ENCODE measurements at places on chromosomes 2 and 18.

DNA sequence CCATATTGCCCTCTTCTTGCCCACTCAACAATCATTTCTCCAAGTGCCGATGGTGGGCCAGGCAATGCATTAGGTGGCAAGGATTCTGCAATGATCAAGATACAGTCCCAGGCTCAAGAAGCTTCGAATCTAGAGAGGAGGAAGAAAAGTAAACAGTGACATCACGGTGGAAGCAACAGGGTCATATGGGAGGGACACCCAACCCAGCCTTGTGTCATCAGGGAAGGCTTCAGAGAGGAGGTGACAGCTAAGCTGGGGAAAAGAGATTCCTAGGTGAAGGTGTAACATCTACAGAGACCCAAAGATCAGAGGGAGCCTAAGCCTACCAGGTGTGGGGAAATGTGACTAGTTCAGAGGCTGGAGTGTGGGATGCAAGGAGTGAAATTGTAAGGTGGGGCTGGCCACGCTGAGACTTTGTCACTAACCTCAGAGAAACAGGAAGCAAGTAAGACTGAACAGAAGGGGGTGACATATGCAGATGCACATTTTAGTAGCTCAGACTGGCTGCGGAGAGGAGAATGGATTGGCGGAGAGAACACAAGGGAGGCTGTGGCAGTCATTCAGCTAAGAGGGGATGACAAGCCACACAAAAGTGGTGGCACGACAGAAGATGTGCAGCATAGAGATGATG lies 104.9 kb downstream of the ANKRD44 start:
- DNase-seq = no peak

DNA sequence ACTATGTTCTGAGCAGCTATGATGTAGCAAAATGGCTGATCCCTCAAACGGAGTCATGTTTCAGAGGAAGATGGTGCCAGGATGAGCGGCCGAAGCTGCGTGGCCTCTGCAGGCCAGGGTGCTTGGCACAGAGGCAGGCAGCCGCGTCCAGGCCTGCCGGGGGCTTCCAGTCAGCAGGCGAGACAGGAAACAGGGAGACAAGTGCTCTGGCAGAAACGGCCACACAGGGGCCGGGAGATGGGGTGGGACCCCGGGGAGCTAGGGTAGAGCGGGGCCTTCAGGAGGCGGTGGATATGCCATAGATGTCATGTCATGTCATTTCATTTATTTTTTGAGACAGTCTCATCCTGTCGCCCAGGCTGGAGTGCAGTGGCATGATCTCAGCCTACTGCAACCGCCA lies 50.7 kb downstream of the EIPR1 start:
- DNase-seq = no peak

- peak; percentile 69 for DNase-seq
Measured at GRCh38 chr2:70515938-70516337, 37.7 kb downstream of the TGFA start.

GRCh38 chr2:227183657-227184367 lies 19.4 kb downstream of the COL4A3 start:
- no peak for DNase-seq

DNA sequence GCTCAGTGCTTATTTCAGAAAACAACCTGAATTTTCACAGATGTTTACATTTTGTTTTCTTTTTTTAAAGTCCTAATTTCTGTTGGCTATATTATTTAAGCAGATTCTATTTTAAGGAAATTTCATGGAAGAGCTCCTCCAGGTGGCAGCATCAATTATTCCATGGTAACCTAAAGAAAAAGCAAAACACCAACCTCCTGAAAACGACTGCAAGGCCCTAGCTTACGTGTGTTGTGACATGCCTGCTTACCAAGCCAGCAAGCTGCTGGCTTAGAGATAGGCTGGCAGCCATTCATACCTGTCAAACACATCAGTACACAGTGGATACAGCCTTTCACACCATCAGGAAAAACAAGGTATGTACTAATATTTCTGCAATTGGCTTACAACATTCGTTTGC lies 64.9 kb downstream of the LPIN2 start:
- peak; percentile 24 for DNase-seq

- peak; percentile 24 for DNase-seq
Measured at GRCh38 chr2:7835693-7836680, 845.9 kb upstream of the ID2 start.

All from GF-D8 (cell line).